ENCODE measurements at places on chromosomes 5 and 9.

GRCh38 chr9:114279693-114280092 is 43.2 kb upstream of the ORM1 start:
- DNase-seq, result no peak

- no peak for DNase-seq
Measured at GRCh38 chr9:97484134-97484533, 17.3 kb upstream of the TMOD1 start.

DNA sequence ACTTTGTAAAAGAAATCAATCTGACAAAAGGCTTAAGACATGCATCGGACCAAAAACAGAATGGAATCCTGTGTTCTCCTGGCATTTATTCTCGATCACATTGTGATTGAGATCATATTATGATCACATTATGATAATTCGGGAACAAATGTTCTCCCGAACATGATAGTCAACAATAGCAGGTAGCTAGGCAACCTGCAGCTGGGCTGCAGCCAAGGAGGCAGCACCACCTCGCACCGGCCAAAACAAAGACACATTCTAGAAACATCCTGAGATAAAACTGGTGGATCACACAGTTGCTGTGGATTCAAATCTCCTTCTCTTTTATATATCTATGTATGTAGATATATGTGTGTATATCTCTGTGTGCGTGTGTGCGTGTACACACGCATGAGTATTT is 480.6 kb upstream of the CYLC2 start:
- no peak for DNase-seq

- DNase-seq, result no peak
Measured at GRCh38 chr5:52449516-52449915, 338.2 kb upstream of the ITGA1 start.

DNA sequence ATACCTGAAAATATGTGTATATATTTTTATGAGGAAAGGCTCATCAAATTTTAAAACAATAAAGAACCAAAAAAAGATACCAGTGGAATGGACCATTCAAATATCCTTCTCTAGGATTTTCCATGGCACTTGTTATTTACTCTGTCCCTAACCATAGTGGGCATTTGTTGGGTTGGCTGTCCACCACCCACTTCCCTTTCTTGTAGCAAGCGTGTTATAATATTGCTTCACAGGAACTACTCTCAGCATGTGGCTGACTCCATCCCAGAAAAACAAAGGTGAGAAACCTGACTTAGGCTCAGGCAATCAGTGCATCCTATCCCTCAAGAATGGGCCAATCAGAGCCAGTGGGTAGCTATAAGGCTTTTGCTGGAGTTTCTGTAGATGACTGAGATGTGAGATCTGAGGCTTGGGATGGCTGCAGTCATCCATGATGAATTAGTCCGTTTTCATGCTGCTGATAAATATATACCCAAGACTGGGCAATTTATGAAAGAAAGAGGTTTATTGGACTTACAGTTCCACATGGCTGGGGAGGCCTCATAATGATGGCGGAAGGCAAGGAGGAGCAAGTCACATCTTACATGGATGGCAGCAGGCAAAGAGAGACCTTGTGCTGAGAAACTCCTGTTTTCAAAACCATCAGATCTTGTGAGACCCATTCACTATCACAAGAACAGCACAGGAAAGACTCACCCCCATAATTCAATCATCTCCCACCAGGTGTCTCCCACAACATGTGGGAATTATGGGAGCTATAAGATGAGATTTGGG is 17.2 kb downstream of the C5orf63 start:
- DNase-seq, result no peak

DNA sequence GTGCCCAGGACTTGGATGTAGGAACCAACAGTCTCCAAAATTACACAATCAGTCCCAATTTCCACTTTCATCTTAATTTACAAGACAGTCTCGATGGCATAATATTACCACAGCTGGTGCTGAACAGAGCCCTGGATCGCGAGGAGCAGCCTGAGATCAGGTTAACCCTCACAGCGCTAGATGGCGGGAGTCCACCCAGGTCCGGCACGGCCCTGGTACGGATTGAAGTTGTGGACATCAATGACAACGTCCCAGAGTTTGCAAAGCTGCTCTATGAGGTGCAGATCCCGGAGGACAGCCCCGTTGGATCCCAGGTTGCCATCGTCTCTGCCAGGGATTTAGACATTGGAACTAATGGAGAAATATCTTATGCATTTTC is 837 bp downstream of the PCDHB2 start:
- no peak for DNase-seq

DNA sequence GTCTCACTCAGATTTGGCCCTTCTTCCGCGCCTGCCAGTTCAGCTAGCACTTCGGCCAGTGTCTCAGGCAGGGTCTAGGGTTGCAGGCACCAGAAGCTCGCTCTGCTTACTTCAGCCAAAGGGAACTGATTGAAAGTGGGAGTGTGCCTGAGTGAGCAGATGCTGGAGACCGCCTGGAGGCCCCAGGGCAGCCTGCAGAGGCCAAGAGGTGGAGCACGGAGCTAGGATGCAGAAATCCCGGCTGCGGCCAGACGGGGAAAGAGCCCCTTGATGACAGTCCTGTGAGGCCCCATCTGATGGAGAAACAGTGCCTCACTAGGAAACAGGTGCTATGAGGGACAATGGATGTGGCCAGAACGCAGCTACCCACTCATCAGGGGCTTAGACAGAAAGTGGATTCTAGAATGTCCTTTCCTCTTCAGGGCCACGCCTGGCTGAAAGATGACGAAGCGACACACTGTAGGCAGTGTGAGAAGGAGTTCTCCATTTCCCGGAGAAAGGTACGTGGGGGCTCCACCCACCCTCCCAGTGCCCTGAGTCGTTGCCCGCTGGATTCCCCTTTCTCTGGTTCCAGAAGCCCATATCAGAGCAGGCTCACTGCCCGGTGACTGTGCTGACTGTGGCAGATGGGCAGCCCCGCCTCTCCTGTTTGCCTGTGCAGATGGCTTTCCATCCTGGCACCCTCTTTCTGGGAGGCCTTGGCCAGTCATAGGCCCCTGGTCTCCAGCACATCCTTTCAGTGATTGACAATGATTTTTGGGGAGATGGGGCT is 16.1 kb downstream of the HNRNPH1 start:
- DNase-seq, result no peak

GRCh38 chr5:52864371-52864770 is 76.7 kb downstream of the ITGA1 start:
- DNase-seq, result no peak

DNA sequence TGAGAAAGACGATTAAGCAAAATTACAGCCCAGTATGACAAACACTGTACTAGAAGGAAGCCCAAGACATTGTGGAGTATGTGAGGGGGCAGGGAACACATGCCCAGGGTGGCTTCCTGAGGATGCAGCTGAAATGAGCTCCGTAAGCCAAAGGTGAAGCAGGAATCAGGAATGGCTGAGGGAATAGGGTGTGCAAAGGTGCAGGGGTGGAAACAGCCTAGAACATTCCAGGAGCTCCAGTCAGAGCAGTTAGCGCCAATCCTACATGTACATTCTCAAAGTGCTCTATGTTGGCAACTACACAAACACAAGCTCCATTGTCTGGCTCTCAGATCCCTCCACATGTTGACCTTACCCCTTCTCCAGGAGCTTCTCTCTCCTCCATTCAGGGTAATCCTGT is 257.9 kb downstream of the MAN2A1 start:
- no peak for DNase-seq

DNA sequence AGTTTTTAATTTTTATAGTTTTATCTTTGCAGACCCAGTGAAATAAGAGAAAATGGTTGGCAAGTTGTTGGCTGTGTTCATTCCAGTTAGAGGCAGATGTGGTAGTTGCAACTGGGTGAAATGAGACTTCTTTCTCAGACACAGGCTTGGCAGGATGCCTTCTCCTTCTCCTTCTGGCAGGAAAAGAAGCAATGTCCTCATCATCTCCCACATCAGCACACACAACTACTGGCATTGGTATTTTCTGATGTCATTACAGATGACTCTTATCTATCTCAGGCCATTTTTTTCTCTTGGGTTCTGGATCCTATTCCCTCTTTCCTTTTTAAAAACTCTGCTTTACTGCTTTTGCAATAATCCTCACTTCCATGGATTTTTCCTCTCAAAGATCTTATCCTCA is 103.3 kb upstream of the EDIL3 start:
- no peak for DNase-seq

DNA sequence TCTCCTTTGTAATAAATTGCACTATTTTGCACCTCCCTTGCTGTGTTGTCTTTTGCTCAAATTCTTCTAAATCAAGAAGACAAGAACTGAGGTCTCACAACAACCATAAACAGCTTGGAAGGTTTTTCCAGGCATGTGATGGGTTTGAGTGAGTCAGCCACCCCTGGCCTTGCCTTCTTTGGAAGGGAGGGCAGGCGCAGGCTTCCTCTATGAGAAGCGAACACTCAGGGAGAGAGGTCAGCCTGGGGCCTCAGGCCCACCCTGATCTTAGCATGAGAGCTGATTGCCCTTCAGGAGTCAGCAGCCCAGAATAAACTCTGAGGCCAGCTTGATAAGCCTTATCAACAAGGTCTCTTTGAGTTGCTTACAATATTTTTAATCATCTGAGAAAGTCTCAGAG is 31.6 kb downstream of the S1PR3 start:
- no peak for DNase-seq

GRCh38 chr9:70110194-70111041 is 66.8 kb downstream of the MAMDC2 start:
- DNase-seq, result peak; percentile 53

- DNase-seq, result no peak
Measured at GRCh38 chr5:52880541-52880940, 92.8 kb downstream of the ITGA1 start.

DNA sequence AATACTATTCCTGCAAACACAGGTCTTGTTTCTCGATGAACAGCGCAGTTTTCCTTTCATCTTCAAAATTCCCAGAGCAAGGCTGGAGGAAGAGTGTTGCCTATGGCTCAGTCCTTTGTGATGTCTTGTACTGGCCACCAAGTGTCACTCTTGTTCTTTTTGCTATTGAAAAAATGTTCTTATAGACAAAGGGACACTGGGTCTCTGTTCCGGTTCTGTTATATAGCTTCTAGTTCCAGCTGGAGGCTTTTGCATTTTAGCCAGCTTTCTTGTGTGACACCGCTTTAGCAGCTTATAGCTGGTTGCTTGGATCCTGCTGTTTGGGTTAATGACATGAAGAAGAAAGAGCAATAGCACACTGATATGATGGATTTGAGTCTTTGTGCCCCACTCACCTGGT is 343.7 kb upstream of the KCNN2 start:
- DNase-seq, result no peak

DNA sequence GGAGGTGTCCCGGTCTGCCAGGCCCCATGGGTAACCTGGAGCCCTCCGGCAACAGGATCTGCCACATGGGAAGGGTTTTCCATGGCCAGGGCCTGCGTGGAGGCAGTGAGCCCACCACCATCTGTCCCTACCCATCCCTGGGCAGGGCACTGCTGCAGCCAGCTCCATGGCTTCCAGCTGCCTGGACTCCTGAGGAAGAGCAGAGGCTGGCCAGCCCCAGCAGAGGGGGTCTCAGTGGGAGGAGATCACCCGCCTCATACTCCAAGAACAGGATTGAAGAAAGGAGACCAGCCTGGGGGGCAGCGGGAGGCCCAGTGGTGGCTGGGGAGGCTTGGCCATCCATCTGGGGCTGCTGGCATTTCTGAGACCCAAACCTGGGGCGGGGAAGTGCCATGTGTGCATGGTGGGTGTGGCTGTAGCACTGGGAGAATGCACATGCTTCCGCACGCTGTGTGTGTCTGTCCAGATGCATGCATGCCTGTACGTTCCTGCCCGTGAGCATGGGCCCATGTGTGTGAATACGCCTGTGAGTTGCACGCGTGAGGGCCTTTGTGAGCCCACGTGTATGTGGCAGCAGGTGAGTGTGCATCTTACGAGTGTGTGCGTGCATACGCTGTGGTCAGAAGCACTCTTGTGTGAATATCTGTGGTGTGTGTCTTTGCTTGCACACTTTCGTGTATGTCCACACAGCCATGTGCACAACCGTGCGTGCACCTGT is 78.5 kb downstream of the LMX1B start:
- DNase-seq, result no peak

GRCh38 chr9:89542401-89543021 is 44.6 kb upstream of the SEMA4D start:
- no peak for DNase-seq

- DNase-seq, result no peak
Measured at GRCh38 chr9:120770931-120771330, 22.3 kb downstream of the FBXW2 start.

Measured in NCI-H187 (cell line).